ENCODE measurements at places on chromosomes 6 and 20. TPM values are rescaled to one million over a fixed set of nuclear protein-coding genes. Genes with fewer than 3 reads are reported as not detected.

STMND1 gene
- not detected for total RNA-seq

GRCh38 chr6:73630401-73630800 is 23.4 kb downstream of the SLC17A5 start:
- DNase-seq, result no peak

- DNase-seq, result no peak
These were observed 1326.3 kb upstream of the GJE1 start for GRCh38 chr6:140806431-140806830.

BPIFB6 gene
- not detected for total RNA-seq

GRCh38 chr20:52833901-52834300 is 138.3 kb upstream of the TSHZ2 start:
- DNase-seq, result no peak

SLC22A3 gene
- total RNA-seq, result 6.7 TPM

SLC22A7 gene
- total RNA-seq, result not detected

- no peak for DNase-seq
These were observed 1.2 kb upstream of the C6orf62 start for GRCh38 chr6:24720131-24720603.

HSPA1A gene
- total RNA-seq, result 1,684 TPM

Measured in omental fat pad (tissue), 4 donors.